ENCODE measurements at places on chromosomes 7 and 10.

- ATAC-seq = no peak
Measured at GRCh38 chr10:58796242-58796641, 283.6 kb downstream of the BICC1 start.

- no peak for ATAC-seq
Measured at GRCh38 chr10:22625516-22626290, 88.7 kb downstream of the PIP4K2A start.

DNA sequence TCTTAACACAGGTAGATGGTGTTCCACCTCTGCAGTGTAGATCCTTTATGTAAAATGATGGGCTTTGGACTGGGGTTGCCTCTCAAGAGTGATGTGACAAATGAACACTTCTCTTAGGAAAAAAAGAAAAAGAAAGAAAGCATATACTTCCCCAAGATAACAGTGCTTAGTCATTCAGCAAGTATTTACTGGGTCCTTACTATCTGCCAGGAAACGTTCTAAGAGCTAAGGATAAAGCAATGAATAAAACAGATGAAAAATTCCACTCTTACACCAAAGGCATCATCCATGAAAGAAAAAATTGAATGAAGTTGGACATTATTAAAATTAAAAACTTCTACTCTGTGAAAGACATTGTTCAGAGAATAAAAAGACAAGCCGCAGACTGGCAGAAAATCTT, 177.3 kb downstream of the C7orf25 start:
- no peak for ATAC-seq

DNA sequence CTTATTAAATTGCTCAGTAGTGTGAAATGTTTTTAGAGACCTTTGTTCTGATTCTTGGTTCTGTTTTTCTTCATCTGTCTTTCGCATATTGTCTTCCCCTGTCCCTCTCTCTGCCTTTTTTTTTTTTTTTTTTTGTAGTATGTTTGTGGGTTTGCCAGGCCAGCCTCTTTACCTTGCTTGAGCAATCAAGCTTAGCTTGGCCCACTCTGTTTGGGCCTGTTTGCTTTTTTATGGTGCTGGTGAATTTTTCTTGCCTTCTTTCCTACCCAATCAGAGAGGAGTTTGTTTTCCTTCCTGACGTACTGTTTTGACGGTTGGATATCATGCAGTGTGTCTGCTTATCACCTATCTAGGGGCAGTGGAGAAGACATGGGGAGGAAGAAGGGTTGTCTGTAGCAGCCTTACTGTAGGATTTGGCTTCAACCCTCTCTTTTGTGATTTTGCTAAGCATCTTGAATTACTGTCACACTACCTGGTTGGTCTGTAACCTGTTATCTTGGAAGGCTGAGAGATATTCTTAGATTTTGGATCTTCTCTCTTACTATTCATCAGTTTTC, 64.0 kb downstream of the BBS9 start:
- ATAC-seq = no peak

DNA sequence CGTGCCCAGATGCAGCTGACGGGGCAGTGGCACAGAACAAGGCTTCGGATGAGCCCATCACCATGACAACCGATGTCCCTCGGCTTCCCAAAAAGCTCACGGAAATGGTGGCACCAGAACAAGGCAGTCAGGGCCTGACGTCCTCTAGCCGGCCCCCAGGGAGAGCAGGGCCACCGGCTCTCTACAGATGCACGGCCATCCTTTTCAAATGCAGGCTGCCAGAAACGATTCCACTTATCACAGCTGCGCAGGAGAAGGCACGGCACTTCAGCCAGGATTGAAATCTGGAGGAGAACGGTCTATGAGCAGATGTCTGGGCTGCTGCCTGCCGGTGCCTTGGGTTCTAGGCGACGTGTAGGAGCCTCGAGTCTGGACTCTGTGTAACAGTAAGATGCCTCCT, 223.8 kb downstream of the ZMYND11 start:
- no peak for ATAC-seq

- ATAC-seq = no peak
Measured at GRCh38 chr7:153047079-153047959, 287.8 kb downstream of the ACTR3B start.

GRCh38 chr7:143172354-143172753, 10.9 kb upstream of the TAS2R39 start:
- no peak for ATAC-seq

DNA sequence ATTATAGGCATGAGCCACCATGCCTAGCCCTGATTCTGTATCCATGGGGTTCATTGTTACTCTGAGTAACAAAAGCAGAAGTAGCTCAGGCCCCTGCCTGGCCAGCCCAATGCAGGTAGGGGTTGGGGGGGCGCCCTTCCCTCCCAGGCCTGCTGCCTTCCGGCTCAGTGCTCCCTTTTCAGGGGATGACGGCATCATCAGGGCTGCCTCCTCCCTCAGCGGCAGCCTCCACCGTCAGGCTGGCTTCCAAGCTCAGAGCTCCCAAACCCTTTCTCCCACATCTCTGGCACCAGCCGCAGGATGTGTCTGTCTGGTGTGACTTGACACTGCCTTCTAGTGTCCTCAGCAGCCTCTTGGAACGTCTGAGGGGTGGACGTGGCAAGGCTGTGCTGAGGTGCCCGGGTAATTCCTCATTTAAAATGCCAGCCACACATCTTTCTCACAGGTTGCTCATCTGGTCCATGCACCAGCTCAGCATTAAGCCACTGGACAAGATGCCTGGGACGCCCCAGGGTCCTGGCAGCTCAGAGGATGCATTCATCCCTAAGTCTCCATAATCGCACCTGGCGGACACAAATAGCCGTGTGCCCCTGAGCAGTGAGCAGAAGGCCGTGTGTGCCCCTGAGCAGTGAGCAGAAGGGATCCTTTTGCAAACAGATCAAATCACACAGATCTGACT, 38.2 kb downstream of the PAPOLB start:
- ATAC-seq = no peak

DNA sequence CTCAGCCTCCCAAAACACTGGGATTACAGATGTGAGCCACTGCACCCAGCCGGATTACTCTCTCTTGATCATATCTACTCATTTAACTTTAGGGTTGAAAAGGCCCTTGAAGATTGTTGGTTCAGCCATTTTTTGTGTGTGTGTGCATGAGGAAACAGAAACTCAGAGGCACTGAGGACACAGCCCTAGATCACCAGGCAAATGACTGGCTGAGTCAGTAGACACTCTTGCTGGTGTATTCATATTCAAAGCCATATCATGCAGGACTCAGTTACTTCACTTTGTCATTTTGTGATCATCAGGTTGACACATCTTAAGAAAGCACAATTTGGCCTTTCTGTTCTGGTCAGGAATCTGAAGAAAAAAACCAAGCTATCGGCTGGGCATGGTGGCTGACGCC, 253.4 kb downstream of the TRIL start:
- ATAC-seq = no peak
